NCI-H1105 (cell line): ENCODE measurements at places on chromosomes 4 and X.

DNA sequence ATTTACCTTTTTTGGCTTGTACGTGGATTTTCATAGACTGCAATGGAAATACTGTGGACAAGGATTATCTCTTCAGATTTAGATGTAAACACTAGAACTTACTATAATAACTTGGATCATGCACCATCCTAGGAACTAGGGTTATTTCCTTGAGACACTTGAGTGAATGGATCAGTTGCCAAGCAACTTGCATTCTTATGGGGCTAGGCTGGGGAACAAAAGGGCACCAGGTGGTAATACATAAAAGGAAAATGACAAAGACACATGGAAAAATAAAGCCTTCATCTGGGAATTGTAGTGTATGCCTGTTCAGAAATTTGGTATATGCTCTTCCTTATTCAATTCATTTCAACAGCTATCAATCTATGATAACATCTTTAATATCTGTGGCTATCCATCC, 247.1 kb downstream of the SPRY1 start:
- no peak for DNase-seq

GRCh38 chr4:91092398-91092980, 965.3 kb downstream of the CCSER1 start:
- no peak for DNase-seq

- DNase-seq = no peak
These were observed 5.8 kb downstream of the MID1IP1 start for GRCh38 chrX:38806875-38807621.

DNA sequence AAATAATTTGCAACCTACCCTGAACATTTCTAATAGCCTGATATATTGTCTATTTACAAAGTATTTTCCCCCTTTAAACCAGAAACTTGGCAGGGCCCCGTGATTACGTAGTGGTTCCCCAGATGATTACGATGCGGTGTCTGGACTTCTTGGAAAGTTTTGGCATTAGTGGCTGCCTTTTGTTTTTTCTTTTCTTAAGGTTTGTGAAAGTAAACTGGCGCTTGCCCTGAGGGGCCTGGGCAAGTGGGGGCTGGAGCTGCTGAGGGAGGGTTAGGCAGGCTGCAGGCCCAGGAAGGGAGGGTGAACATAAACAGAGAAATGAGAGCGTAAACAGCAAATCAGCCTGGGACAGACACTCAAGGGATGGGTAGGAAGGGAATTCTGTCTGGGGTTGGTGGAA, 123.6 kb upstream of the MSX1 start:
- no peak for DNase-seq

GRCh38 chr4:5220028-5220427, 168.7 kb downstream of the STK32B start:
- no peak for DNase-seq

- DNase-seq = no peak
These were observed 395.5 kb upstream of the BOD1L1 start for GRCh38 chr4:14023036-14023435.

DNA sequence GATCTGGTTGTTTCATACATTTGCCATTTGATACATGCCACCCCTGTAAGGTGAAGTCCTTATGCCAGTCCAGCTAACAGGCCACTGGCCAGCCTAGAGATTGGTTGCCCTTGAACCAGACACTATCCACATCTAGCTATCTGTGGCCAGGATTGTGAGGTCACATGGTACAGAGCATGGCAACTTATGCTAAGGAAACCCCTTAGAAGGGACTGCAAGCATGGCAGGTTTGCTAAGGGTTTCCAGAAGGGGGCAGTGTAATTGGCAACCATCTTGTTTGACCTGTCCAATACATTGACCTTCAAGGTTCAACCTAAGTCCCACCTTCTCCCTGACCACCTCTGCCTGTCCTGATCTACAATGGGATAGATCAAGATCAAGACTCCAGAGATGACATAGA, 47.5 kb downstream of the SMC1A start:
- DNase-seq = no peak

- DNase-seq = no peak
These were observed 18.8 kb upstream of the OTUD4 start for GRCh38 chr4:145199051-145199716.

DNA sequence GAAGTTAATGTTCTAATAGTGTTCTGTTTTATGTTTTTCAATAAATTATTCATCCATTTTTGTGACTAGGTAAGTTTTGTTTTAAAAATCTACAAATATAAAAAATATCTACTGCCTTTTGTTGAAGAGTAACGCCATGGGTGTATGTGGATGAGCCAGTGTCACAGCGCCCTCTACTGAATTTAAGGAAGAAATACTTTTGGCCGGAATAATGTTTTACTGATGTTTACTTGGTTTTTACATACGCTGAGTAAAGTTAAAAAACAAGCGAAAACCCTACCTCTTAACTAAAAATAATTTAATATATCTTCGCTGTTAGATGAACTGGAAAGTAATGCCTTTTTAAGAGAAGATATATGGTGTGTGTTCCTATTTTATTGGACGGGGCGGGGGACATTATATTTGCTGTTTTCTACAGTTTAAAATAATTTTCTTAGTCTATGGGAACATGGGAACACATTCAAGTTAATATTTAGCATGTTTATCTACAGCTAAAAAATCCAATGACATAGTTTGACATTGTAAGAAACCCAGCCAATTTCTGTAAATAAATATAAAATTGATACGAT, 86.1 kb downstream of the CPE start:
- DNase-seq = peak; percentile 16

DNA sequence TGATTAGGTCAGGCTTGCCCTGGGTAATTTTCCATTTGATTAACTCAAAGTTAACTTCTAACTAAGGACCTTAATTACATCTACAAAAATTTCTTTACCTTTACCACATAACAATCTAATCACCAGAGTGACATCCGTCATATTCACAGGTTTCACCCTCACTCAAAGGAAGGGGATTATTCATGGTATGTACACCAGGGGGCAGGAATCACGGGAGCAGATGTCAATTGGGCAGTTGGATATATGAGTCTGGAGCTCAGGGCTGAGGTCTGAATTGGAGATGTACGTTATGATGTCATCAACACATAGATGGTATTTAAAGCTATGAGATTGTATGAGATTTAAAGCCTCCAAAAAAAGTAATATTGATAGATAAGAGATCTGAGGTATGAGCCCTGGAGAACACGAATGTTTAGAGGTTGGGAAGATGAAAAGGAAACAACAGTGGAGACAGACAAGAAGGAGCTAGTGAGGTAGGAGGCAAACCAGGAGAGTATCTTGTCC, 52.9 kb downstream of the PGRMC1 start:
- DNase-seq = no peak

GRCh38 chr4:22875587-22876257, 183.0 kb downstream of the GBA3 start:
- DNase-seq = no peak

DNA sequence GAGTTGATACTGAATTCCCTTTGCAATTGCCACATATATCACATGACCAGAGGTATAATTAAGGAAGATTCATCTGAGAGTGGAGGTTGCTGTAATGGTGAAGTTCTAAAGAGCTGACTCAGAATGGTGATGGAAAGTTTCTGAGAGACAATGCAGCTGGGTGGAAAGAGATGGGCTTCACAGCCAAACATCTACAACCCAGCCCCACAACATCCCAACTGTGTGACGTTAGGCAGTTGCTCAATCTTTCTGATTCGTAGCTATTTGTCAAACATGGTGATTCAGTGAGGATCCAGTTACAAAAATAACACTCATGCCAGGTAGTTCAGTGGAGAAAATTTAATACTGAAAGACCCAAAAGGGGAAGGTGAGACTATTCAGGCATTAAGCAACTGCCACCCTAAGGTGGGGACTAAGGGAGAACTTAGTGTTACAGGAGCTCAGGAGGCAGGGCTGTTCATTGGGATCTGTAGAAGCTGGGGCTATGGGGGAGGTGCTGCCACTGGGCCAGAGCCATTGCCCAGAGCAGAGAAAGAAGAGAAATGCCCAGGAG, 6.9 kb upstream of the AFF1 start:
- DNase-seq = no peak

GRCh38 chr4:31190671-31191070, 470.5 kb downstream of the PCDH7 start:
- DNase-seq = no peak
